Activated T-cell treated with anti-CD3 and anti-CD28 coated beads for 24 hours (primary cell): ENCODE measurements at places on chromosomes 1 and 21.

DNA sequence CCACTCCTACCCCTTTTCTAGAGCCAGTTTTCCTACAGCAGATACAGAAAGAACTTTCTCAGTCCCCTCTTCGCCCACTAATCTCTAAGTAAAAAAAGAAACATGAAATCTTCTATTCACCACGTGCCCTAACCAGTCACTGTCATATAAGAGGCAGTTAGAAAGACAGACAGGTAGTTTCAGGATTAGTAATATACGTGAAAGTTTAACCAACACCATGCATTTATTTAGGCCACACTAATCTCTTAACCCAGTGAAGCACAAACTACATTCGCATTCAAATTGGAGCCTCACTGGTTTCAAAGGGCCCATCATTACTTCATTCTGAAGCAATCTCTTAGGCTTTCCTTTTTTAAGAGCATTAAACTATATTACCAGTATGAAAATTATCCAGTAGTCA is 10.1 kb downstream of the GPATCH2 start:
- DNase-seq: no peak

- no peak for DNase-seq
These were observed 157.0 kb downstream of the ADSS2 start for GRCh38 chr1:244294599-244295224.

DNA sequence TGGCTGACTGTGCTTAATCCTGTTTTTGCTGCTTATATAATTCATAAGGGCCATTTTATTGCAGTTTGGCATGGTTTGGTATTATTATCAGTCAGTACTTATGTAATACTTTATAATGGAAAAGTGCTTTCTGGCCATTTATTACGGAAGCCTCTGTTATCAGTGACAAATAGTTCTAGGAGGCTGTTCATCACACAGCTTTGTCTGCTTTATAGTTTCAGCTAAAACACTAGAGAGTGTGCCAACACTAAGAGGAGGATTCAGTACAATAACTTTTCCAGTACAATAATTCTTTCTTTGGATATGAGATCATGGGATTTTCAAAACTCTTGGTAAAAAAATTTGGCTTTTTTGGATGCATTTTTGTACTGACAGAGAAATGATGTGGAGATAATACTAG is 102.9 kb upstream of the PTGFR start:
- no peak for DNase-seq

DNA sequence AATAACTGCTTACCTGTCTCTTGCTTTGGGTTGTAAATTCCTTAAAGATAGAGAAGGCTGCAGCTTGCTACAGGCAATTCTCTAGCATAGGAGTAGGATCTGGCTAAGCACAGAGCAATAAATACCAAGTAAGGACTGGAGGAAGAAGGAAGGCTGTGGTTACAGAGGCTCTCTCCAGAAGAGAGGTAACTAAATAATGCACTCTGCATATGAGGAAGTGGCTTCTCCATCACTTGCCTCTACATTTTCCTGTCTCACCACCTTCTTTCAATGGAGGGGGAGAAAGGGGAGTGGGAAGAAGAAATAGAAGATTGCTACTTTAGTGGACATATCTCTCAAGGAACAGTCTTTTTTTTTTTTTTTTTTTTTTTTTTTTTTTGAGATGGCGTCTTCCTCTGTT is 60.9 kb upstream of the LAX1 start:
- DNase-seq: no peak

GRCh38 chr1:38474738-38475623 is 384.6 kb downstream of the RRAGC start:
- DNase-seq: no peak

- no peak for DNase-seq
These were observed 82.6 kb downstream of the MAB21L3 start for GRCh38 chr1:116193768-116194167.

GRCh38 chr1:99525331-99525730 is 120.6 kb upstream of the PALMD start:
- no peak for DNase-seq

- no peak for DNase-seq
These were observed 39.4 kb downstream of the SLC2A7 start for GRCh38 chr1:8986814-8987190.

DNA sequence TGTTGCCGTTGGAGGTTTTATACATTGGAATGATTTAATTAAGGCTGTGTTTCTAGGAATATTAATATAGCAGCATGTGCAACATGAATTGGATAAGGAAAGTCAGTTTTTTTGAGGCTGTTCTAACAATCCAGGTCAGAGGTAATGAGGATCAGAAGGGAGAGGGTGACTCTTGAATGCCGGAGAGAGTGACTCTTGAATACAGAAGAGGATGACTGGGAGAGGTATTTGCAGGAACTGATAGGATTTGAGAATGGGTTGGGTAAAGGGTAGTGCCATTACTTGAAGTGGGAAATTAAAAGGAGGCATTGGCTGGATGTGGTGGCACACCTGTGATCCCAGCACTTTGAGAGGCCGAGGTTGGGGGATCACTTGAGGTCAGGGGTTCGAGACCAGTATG is 55.6 kb upstream of the MACF1 start:
- no peak for DNase-seq

DNA sequence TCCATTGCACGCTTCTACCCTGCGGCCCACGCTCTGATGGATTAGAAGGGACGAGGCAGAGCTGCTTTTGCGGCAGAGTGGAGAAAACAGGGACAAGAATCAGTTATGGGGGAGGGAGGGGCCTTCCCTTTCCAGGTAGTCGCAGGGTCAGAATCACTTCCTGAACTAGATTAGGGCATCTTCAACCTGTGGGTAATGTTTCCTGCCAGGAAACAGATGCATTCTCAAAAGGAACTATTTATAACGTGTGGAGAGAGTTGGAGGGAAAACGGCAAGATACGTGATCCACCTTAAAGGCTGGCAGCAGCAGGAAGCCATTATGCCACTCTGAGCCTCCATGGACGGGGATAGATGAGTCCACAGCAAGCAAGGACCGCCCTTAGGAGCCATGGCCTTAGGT is 59.9 kb upstream of the CNTN2 start:
- no peak for DNase-seq

GRCh38 chr1:172545396-172546004 is 12.6 kb downstream of the SUCO start:
- DNase-seq: no peak

DNA sequence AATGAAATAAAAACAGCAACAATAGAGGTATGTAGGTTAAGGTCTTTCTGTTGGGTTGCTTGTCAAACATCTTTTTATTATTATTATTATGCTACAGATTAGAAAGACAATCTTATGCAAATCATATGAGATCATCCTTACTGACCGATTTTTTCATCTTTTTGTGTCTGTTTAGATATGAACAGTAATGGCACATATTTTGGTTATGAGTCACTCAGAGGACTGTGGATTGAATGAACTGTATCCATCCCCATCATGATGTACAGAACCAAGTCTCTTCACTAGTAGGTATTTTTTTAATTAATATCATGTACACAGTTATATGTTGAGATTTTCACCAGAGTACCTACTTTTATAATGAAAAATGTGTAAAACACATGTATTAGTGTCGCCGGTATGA is 159.1 kb downstream of the CHRM3 start:
- DNase-seq: no peak

- DNase-seq: no peak
These were observed 508.8 kb upstream of the ZP4 start for GRCh38 chr1:238399558-238399957.

GRCh38 chr1:58784758-58785441 is 1.1 kb upstream of the JUN start:
- peak; percentile 62 for DNase-seq

- no peak for DNase-seq
These were observed 30.9 kb upstream of the NTMT2 start for GRCh38 chr1:170114906-170115305.

- peak; percentile 21 for DNase-seq
These were observed 10.7 kb downstream of the MACF1 start for GRCh38 chr1:39214998-39215873.

DNA sequence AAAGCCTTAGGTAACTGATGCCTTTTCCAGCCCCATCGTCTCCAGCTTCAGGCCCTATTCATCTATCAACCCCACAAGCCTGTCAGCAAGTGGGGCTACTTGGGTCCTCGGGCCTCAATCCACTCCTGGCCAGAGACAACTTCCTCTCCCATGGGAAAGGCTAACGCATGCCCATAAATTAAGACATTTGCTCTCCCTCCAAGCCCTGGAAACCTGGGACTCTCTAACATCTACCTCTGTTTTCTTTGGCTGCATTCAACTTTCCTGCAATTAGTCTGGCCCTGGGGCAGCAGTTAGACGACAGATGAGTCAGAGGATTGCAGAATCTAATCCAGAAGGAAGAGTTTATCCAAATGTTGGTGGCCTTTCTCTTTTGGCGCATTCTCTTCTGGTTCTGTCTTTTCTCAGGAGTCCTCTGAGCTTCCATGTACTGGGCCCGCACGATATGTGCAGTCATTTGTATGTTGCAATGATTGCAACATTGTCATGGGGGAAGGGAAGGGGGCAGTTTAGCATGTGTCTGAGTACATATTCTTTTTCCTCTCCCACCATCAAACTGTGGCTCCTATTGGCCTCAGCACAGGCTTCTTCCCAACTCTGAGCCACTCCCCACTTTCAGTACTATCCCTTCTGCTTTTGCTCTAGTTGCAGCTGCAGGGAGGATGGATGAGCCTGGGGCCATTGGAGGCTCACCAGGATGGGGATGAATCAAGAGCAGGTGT is 54.4 kb downstream of the NAV1 start:
- no peak for DNase-seq

DNA sequence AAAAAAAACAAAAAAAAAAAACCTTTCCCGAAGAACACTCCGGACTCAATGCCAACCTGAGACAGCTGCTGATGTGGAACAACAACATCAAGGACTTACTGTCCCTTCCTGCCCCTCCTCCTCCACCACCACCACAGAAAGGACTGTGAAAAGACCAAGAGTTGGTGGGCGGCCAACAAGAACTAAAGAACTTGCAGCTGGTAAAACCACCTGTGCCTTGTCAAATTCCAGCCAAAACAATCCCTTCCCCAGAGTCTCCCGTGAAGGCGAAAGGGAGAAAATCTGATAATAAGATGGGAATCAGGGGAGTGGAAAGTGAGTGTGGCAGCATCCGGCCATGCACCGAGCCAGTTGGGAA is 88.9 kb downstream of the PROX1 start:
- DNase-seq: no peak

DNA sequence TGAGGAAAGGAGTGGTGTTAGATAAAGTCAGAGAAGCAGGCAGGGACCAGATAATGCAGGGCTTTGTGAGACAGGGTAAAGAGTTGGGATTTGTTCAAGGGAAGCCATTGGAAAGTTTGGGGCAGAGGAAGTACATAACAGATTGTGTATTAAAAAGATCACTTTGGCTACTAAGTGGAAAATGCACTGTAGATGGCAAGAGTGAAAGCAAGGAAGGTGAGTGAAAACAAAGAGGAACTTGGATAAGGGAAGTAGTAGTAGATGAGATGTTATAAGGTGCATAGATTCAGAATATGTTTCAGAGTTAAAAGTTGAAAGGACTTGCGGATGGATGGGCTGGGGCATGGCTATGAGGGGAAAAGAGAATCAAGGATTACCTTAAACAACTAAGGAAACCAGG is 17.4 kb downstream of the MRPL39 start:
- no peak for DNase-seq

DNA sequence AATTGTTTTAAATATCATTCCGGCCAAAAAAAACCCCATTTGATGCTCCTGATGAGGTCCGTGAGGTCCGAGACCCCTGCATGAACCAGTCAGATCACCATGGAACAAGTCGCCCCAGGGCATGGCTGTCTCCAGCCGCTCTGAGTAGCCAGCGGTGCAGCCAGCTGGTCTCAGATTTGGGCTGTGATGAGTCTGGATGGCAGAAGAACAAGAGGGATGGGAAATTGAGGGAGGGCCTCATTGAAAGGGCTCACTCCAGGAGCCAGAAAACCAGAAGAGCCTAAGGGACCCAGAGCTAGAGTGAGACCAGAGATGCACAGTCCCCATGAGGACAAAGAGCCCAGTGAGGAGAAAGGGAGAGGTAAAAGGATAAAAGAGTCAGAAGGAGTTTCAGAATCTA is 174.0 kb downstream of the TOMM20 start:
- DNase-seq: no peak

GRCh38 chr21:26784974-26785373 is 60.2 kb downstream of the ADAMTS1 start:
- DNase-seq: no peak

DNA sequence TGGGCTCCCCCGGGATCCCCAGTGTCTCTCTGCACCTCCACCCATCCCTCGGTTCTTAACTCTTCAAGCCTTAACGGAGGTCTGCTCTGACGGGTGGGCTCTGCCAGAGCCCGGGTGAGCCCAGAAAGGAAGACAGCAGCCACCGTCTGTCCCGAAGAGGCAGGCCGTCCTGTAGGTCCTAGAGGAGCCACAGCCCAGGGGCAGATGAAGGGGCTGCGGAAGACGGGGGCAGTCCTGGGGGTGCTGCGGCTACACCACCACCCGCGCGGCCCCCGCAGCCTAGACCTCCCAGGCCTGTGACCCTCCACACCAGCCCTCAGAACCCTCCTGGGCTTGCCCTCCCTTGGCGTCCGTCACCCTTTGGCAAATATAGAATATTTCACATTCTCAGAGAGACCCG is 71.0 kb downstream of the UMODL1 start:
- no peak for DNase-seq

- DNase-seq: no peak
These were observed 14.7 kb upstream of the KCNJ15 start for GRCh38 chr21:38242061-38242460.

GRCh38 chr21:14321042-14321441 is 61.9 kb downstream of the HSPA13 start:
- DNase-seq: no peak
